ENCODE measurements at places on chromosomes 11 and 22.

DNA sequence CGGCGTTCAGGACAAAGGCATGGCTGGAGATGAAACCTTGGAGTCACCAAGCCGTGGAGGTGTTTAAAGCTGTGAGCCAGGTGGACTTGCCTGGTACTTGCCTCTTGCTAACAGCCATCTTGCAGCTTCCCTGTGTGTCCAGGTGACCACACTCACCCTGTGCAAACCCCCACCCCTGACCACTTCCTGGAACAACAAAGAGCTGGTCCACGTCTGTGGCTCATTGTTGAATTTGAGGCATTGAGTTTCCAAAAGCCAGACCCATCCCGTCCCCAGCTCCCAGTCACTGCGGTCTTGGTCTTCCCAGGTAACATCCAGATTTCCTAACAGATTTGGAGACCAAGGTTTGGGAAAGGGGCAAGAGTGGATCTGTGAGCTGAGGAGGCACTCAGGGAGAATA is 18.5 kb downstream of the DHCR7 start:
- no peak for DNase-seq

GRCh38 chr11:34366522-34366921 is 8.7 kb upstream of the ABTB2 start:
- no peak for DNase-seq

DNA sequence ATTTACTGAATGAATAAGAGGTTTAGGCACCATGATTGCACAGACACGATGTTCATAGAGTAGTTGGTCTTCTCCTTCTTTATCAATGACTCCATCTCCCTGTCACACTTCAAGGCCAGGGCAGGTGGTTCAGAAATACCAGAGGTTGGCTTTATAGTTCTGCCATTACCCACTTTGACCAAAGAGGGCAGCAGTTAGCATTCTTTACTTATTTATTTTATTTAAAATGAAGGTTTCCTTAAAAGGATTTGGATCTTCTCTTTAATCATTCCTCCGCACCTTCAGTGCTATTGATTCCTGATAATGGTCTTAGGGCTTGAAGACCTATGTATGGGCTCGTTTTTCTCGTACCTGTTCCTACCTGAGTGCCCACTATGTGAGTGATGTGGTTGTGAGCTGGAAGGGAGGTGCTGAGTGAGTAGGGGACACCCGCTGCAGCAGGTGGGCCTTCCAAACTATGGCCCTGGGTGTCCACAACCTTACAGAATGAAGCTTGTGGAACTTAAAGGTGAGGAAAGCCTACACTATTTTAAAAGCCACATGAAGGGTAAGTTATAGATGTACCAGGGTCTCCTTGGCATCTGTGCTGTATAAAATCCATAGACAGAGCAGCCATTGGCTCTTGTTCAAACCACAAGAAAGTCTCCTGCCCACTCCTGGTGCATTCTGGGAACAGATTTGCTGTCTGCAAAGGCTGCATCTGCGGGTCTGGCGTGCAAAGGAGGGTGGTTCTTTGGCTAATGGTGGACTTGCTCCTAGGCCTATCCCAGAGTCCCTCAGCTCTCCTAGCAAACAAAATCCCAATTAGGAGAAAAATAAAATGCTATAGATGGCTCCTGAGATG is 35.0 kb downstream of the TIMP3 start:
- DNase-seq: no peak

DNA sequence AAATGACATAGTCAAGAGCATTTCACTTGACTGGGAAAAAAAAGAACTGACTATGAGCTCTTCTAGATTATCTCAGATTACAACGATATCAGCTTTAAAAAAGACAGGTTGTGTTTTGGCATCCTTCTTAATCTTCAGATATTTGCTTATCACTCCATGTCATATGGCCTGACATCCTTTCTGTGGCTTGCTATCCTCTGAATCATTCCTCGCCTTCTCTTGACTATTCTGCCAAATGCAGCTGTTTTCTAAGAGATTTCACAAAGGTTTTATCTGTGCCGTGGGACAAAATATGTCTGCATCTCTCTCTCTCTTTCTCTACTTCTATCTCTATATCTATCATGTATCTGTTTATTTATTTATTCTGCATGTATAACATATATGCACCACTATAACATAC is 746.1 kb downstream of the CNTN5 start:
- DNase-seq: no peak

DNA sequence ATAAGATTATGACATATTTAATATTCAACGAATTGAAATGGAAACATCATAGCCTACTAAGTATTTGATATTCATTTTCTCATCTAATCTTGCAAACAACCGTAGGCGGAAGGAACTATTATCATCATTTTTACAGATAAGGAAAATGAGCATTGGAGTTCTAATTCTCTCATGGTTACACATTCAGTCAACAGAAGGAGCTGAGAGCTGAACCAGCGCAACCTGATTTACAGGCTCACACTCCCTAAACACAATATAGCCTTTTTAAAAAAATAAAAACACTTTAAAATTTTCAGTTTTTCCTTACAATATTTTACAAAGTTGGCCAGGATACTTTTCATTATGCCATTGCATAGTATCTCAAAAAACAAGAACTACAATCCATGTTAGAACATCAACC is 74.8 kb downstream of the APOL5 start:
- DNase-seq: no peak

DNA sequence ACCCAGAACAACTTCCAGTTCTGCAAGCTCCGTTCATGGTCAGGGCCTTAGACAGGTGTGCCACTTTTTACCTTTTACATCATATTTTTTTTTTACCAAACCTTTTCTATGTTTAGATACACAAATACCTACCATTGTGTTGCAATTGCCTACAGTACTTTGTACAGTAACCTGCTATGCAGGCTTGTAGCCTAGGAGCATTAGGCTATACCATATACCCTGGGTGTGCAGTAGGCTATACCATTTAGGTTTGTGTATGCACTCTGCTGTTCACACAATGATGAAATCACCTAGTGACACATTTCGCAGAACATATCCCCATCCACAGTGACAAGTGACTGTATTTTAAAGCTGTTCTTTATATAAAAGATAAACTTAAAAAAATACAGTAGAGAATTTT is 29.6 kb downstream of the APIP start:
- DNase-seq: no peak

DNA sequence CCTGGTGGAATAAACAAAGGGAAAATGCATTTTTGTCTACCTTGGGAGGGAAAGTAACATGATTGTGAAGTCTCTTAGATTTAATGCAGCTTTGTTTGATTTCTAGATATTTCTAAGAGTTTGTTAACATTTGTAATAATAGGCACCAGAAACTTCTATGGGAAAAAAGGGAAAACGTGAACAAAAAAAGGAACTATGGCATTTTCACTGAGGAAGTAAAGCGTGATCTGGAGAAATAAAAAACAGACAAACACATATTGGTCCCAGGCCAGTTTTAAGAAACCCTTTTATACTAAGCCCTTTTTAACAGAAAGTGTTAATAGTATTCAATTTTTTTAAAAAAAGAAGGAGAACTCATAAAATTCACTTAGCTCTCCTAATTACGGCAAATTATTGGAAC is 6.9 kb upstream of the MS4A7 start:
- DNase-seq: no peak

- DNase-seq: no peak
Observed at GRCh38 chr11:69155302-69156234, at the start of gene SMIM38. TSS of gene SMIM38 (plus strand) at chr11:69155935. CDS start at chr11:69157847, 1,912 bp downstream.
